ENCODE measurements at places on chromosomes 4 and X. TPM values are rescaled to one million over a fixed set of nuclear protein-coding genes. Genes with fewer than 3 reads are reported as not detected.

The NBDY gene
- total RNA-seq: 5.4 TPM

The GRIA3 gene
- total RNA-seq: not detected

The CXCL5 gene
- total RNA-seq: 0.23 TPM

The WDR17 gene
- 0.23 TPM for total RNA-seq

The TRPC3 gene
- not detected for total RNA-seq

The LRCH2 gene
- total RNA-seq: 0.46 TPM

The ACOX3 gene
- 20.3 TPM for total RNA-seq

The NMU gene
- total RNA-seq: not detected

The FDCSP gene
- total RNA-seq: not detected

The ARHGEF6 gene
- 4.8 TPM for total RNA-seq

The CSAG1 gene
- not detected for total RNA-seq

The TEX13D gene
- total RNA-seq: not detected

The FRMPD4 gene
- 0.66 TPM for total RNA-seq

The ARAP2 gene
- 1.3 TPM for total RNA-seq

The SASH3 gene
- total RNA-seq: not detected

The GYG2 gene
- 4.0 TPM for total RNA-seq

The LRIT3 gene
- total RNA-seq: not detected

The RRH gene
- total RNA-seq: not detected

The USP17L30 gene
- not detected for total RNA-seq

The SYN1 gene
- 0.26 TPM for total RNA-seq

The FGFR3 gene
- 0.07 TPM for total RNA-seq

The ZCCHC12 gene
- not detected for total RNA-seq

The MAGEA3 gene
- total RNA-seq: not detected

The CCDC160 gene
- not detected for total RNA-seq

The BBS7 gene
- total RNA-seq: 8.1 TPM

The GLRA3 gene
- total RNA-seq: not detected

The HADH gene
- total RNA-seq: 30.8 TPM

The FGF2 gene
- total RNA-seq: 48.5 TPM

The TECRL gene
- not detected for total RNA-seq

The F8A2 gene
- not detected for total RNA-seq

The LINC00632 gene
- total RNA-seq: 2.5 TPM

The NHSL2 gene
- total RNA-seq: not detected

The EXOC1L gene
- not detected for total RNA-seq

The ADGRG2 gene
- 0.46 TPM for total RNA-seq

The PABPC4L gene
- under 0.01 TPM for total RNA-seq

The CXorf49B gene
- not detected for total RNA-seq

The SMIM10L2A gene
- total RNA-seq: 0.46 TPM

The GTPBP6 gene
- 64.5 TPM for total RNA-seq

The XK gene
- 1.3 TPM for total RNA-seq

The ELOVL6 gene
- total RNA-seq: 11.7 TPM

The TENM3 gene
- total RNA-seq: 0.05 TPM

The TACR3 gene
- total RNA-seq: not detected

The MAGEB16 gene
- total RNA-seq: not detected

The ARHGAP10 gene
- total RNA-seq: 7.7 TPM

The RGN gene
- total RNA-seq: 0.30 TPM

The PDK3 gene
- total RNA-seq: 3.8 TPM

The MEPE gene
- not detected for total RNA-seq

The GAB3 gene
- total RNA-seq: 1.2 TPM

The MBNL3 gene
- 0.79 TPM for total RNA-seq

All from MG63 (cell line).